Thoracic aorta (tissue), 2 donors: ENCODE measurements at places on chromosomes 11 and 22.
A peak's percentile ranks its signal among the peaks of the same experiment; 100 is the strongest.

- H3K27ac ChIP-seq: no peak overlapping the region
- no peaks in the 10 kb centered on the region for H3K4me1 ChIP-seq
- no peaks in the 10 kb centered on the region for H3K27me3 ChIP-seq
- no peak overlapping the region for H3K4me3 ChIP-seq
- peaks cover 18% of the 10 kb centered on the region for H3K36me3 ChIP-seq
- no peak for DNase-seq
These were observed 7.4 kb downstream of the CLNS1A start for GRCh38 chr11:77630157-77630710.

- H3K27ac ChIP-seq: peak within 1 kb of the TSS; percentile 95
- H3K4me3 ChIP-seq: peak within 1 kb of the TSS; percentile 81
- H3K27me3 ChIP-seq: no peaks in the 10 kb centered on the region
- peaks cover 23% of the 10 kb centered on the region for H3K4me1 ChIP-seq
- peaks cover under 1% of the 10 kb centered on the region for H3K36me3 ChIP-seq
- DNase-seq: peak; percentile 91
These were observed at the start of gene MRGPRF for GRCh38 chr11:69013009-69013951. TSS of gene MRGPRF (minus strand) at chr11:69013246. CDS start at chr11:69009901, 3,345 bp downstream.

DNA sequence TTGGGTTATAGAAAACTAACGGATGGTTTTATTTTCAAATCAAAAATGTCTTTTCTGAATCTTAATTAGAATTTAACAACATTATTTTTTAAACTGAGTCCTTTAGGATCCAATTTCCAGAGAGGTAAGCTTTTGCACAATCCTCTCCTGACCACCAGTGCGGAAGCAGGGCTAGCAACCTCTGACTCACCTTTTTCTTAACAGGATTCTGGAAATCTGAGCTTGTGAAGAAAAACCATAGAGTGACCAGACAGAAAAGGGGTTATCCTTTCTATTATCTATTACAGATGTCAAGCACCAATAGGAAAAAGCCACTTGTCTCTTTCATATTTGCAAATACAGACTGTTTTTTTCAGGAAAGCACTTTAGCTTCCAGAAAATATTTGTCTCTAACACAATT is 25.3 kb downstream of the ALG9 start:
- no peaks in the 10 kb centered on the region for H3K27me3 ChIP-seq
- no peak for DNase-seq
- peaks cover 26% of the 10 kb centered on the region for H3K36me3 ChIP-seq
- H3K4me1 ChIP-seq: peaks cover 3% of the 10 kb centered on the region
- H3K27ac ChIP-seq: no peak overlapping the region
- no peak overlapping the region for H3K4me3 ChIP-seq

- no peak overlapping the region for H3K4me3 ChIP-seq
- H3K27me3 ChIP-seq: no peaks in the 10 kb centered on the region
- no peaks in the 10 kb centered on the region for H3K36me3 ChIP-seq
- no peak overlapping the region for H3K27ac ChIP-seq
- no peak for DNase-seq
These were observed 45.6 kb downstream of the SMCO4 start for GRCh38 chr11:93497596-93497995.

- no peak for DNase-seq
- H3K27me3 ChIP-seq: no peaks in the 10 kb centered on the region
- no peak overlapping the region for H3K27ac ChIP-seq
These were observed 1.2 kb downstream of the NUP160 start for GRCh38 chr11:47846998-47847397.

DNA sequence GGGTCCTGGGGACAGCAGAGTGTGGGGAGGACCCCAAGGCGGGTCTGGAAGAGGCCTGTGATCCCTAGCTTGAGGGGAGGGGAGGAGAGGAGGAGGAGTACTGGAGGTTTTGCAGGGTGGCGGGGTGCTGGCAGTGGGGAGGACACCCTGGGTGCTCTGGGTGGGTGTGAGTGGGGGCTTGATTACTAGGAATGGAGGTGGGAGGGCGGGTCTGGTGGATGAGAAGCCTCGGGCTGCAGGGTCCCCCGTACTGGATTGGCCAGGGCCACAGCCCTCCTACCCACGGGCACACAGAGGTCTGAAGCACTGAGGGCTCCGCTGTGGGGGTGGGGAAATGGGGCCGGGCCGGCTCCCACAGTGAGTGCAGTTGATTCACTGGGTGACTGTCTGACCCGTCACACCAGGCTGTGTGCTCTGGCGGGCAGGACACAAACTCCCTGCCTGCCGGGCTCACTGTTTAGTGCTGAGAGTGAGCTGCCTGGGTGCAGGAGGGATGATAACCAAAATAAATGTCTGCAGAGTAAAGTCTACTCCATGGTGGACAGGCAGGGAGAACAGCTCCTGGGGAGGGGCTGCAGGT is 114.2 kb downstream of the CACNA1I start:
- DNase-seq: no peak
- H3K4me3 ChIP-seq: no peak overlapping the region
- H3K27me3 ChIP-seq: no peaks in the 10 kb centered on the region
- H3K27ac ChIP-seq: no peak overlapping the region
